ENCODE measurements at places on chromosomes 4 and X.

- DNase-seq = no peak
Observed at GRCh38 chr4:97645071-97645821, 498.0 kb downstream of the STPG2 start.

- DNase-seq = peak; percentile 51
Observed at GRCh38 chrX:107117993-107118321, 665 bp downstream of the RBM41 start.

DNA sequence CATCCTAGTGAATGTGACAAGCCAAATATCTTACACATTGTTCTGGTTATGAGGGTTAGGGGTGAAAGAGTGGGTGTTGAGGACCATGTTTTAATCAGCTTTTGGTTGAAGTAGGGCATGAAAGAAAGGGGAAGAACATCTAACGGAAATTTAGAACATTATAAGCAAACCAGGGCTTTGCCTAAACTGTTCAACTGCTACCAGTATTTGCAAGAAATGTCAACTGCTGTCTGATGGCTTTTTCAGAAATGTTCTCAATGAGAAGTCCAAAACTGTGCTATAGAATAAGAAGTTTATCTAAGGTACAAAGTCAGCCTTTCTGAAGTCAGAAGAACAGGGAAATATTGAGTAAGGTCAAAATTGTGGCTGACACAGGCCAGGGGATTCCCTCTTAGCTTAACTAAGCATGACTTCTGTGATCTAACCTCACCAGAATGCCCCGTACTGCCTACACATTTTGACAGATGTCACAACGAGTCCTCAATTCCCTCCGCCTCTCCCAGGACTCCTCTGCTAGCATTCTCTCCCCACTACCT is 67.1 kb downstream of the DTHD1 start:
- no peak for DNase-seq

GRCh38 chr4:74440356-74440755 is 4.6 kb upstream of the AREG start:
- peak; percentile 68 for DNase-seq

- no peak for DNase-seq
Observed at GRCh38 chr4:189088780-189089179, 851.9 kb upstream of the FRG1 start.

DNA sequence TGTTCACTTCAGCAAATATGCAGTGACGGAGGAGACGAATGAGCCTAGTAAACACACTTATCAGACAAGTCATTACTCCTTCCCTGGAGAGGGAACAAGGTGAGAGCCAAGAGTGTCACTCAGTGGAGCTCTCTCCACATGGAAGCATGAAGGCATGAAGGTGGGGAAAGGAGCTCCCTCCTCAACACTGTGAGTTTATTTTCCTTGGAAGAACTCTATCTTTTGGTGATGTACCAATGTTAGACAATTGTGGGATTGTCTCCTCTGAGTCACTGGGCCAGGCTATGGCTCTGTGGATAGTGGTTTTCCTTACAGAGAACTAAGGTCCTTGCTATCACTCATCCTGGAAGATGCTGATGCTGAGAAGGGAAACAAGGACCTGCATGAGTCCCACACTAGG is 200.2 kb downstream of the CPEB2 start:
- DNase-seq = no peak

DNA sequence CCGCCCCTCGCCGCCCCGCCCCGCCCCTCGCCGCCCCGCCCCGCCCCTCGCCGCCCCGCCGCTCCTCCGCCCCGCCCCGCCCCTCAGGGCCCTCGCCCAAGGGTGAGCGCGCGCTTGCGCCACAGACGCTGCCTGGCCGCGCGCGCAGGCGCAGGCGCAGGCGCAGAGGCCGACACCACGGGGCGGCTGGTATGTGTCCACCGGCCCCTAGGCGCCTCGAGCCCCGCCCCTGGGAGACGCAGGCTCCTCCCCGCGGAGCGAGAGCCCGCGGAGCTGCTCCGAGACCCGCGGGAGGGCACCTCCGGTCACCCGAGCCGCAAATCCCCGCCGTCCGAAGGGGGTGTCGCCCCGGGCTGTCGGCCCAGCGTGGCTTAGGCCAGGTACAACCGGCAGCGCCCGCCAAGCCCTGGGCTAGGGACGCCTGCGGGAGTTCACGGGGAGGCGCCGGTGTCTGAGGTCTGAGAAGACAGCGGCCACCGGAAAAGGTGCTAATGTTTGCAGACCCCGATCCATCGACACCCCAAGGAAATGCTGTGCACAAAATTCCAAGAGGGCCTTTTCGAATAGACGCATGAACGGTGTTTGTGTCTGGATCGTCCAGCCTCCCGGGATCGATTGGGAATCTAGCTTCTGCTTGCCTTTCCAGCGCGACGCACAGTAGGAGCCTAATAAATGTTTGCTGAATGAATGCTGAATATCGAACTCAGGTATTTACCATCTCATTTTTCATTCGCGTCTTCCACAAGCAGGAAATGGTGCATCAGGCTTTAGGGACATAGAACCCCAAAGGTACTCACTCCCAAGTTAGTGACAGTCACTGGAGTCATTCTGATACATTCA is 473 bp upstream of the CCNQ start:
- peak; percentile 93 for DNase-seq

GRCh38 chr4:15912961-15913630 is 25.4 kb downstream of the FGFBP1 start:
- DNase-seq = no peak

DNA sequence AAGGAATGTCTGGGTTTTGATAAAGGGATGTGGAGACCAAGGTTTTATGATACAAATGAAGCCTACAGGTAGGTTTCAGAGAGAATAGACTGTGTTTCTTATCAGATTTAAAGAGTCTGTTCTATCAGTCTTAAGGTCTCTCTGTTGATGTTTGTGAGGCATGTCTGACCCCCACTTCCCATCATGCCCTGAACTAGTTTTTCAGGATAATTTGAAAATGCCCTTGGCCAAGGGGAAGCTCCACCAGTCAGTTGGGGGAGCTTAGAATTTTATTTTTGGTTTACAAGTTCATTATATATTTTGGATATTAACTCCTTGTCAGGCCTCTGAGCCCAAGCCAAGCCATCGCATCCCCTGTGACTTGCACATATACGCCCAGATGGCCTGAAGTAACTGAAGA is 18.6 kb downstream of the C4orf51 start:
- no peak for DNase-seq

DNA sequence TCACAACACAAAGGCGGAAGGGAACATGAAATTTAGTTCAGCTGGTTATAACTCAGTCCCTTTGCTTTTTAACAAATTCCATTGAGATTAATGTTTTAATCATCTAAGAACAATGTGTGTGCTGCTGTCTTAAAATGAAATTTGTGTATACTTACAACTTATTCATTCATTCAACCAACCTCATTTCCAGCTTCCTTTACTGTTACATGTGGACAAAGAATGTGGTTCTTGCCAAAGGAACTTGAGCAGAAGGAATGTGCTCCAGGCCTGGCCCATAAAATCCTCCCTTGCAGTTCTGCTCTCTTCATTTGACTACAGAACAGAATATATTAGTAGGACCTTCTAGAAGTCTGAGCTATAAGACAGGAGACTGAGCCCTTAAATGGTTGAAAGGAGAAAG is 176.8 kb upstream of the GLRA2 start:
- DNase-seq = no peak

- DNase-seq = no peak
Observed at GRCh38 chr4:111494971-111495370, 650.3 kb upstream of the FAM241A start.

DNA sequence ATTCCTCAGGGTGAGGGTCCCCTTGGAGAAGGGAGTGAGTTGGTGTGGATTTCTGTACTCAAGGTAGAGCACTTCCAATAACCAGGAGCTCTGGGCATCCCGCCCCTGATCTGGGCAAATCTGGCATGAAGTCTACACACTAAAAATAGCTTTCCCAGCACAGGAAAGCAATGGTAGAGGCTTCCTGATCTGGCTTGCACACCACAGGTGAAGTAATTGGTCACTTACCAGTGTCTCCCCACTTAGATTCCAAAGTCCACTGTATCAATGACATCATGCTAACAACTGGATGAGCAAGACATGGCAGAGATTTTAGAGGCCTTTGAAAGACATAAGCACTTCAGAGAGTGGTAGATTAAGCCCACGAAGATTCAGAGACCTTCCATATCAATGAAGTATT is 17.8 kb upstream of the IDS start:
- DNase-seq = no peak

GRCh38 chr4:86967798-86968197 is 33.0 kb downstream of the AFF1 start:
- no peak for DNase-seq

- DNase-seq = no peak
Observed at GRCh38 chr4:128572778-128573241, 236.7 kb upstream of the JADE1 start.

GRCh38 chr4:4979971-4980370 is 39.3 kb downstream of the CYTL1 start:
- DNase-seq = no peak

GRCh38 chr4:78829296-78829695 is 53.1 kb downstream of the BMP2K start:
- no peak for DNase-seq

DNA sequence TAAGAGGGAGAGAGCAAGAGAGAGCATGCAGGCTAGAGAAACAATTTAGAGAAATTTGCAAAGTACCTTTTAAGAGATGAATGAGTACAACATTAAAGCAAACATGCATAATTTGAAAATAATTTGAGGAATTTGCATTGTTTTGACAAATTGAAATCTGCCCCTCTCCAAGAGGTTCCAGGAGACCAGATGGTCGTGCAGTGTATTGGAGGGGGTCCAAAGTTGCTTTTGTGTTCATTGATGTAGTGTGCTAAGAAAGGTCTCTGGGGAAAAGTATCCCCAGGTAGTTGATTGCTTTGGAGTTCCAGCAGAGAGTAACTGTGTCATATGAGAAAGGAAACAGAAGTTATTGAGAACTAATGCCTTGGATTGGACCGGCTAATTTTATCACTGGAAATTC is 635.0 kb upstream of the TENM3 start:
- no peak for DNase-seq

GRCh38 chrX:42978655-42979379 is 200.9 kb upstream of the PPP1R2C start:
- no peak for DNase-seq

DNA sequence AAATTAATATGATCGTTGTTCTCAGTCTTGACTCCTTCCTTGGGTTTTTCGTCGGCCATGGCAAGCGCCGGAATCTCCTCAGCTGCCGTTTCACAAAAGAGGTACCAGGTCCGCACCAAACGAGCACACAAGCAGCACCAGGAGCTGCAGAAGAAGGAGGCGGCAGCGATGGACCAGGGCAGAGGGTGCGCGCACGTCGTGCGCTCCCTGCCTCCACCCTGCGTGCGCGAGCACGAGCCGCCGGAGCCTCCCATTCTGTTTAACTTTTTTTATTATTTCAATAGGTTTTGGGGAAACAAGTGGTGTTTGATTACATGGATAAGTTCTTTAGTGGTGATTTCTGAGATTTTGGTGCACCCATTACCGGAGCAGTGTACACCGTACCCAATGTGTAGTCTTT is 158.2 kb downstream of the PLS3 start:
- DNase-seq = no peak

- DNase-seq = peak; percentile 34
Observed at GRCh38 chr4:77852892-77853495, 9.6 kb upstream of the MRPL1 start.

DNA sequence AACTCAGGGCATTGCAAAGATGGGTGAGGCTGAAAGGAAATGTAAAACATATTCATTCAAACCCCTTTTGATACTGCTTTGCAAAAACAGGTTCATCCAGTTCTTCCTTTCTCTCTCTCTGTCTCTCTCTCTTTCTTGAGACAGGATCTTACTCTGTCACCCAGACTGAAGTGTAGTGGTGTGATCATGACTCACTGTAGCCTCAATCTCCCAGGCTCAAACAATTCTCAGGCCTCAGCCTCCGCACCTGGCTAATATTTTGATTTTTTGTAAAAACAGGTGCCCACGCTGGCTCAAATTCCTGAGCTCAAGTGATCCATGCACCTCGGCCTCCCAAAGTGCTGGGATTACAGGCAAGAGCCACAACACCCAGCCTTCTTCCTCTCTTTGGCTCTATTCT is 15.6 kb upstream of the DCHS2 start:
- no peak for DNase-seq

GRCh38 chr4:100870940-100871772 is 353.3 kb upstream of the EMCN start:
- DNase-seq = no peak

- no peak for DNase-seq
Observed at GRCh38 chr4:129966175-129966574, 870.2 kb downstream of the C4orf33 start.

DNA sequence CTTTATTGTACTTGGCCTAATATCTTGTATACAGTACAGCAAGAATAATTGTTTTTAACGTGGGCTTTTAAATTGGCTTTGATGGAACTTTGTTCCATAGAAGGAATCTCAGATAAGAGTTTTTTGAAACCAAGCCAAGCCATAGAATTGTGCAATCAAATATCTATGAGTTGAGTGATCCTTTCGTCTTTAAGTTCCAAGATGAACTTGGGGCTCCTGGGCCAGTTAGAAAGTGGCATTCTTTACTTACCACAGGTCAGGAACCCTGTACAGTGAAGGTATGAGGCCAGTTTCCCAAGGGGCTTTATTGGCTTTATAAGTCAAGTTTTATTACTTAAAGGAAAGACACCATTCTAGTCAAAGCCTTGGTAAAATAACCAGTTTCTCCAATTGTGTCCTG is 2104.2 kb downstream of the PCDH7 start:
- peak; percentile 57 for DNase-seq

- DNase-seq = no peak
Observed at GRCh38 chrX:9327747-9328145, 137.1 kb upstream of the TBL1X start.

DNA sequence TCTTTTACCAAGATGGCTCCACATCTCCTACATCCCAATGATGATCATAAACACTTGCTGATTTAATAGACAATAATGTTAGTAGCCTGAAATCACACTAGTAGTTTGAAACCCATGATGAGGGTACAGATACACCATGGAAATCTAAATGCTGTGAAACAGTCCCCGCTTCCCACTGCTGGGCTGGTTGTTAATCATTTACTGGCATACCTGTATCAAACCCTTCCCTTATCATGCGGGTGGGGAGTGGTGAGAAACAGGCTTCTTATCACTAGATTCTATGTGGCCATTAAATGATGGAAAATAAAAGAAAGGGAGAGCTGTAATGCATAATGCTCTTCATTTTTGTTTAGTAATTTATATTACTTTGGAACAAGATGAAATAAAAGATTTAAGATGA is 21.9 kb downstream of the MAOA start:
- no peak for DNase-seq

DNA sequence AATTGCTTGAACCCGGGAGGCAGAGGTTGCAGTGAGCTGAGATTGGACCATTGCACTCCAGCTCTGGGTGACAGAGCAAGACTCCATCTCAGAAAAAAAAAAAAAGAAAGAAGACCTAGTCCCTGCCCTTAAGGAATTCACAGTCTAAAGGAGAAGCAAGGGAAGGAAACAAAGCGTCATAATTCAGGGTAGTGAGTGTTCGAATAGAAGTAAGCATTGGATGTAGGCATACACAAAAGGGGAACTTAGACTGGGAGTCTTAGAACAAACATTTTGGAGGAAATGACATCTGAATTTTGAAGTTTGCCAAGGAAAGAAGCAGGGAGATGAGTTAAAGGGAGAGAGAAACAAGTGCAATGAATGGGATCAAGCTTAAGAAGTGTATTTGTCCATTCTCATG is 32.4 kb downstream of the PPM1K start:
- DNase-seq = no peak

GRCh38 chrX:112849016-112849415 is 8.4 kb upstream of the AMOT start:
- no peak for DNase-seq

- no peak for DNase-seq
Observed at GRCh38 chrX:139484591-139484990, 45.9 kb upstream of the F9 start.

GRCh38 chr4:77734928-77735327 is 84.2 kb downstream of the CNOT6L start:
- peak; percentile 97 for DNase-seq

GRCh38 chr4:36333303-36333877 is 52.0 kb downstream of the DTHD1 start:
- DNase-seq = peak; percentile 32
